CD4-positive, alpha-beta T cell (primary cell): ENCODE measurements at places on chromosomes 2 and 18.

DNA sequence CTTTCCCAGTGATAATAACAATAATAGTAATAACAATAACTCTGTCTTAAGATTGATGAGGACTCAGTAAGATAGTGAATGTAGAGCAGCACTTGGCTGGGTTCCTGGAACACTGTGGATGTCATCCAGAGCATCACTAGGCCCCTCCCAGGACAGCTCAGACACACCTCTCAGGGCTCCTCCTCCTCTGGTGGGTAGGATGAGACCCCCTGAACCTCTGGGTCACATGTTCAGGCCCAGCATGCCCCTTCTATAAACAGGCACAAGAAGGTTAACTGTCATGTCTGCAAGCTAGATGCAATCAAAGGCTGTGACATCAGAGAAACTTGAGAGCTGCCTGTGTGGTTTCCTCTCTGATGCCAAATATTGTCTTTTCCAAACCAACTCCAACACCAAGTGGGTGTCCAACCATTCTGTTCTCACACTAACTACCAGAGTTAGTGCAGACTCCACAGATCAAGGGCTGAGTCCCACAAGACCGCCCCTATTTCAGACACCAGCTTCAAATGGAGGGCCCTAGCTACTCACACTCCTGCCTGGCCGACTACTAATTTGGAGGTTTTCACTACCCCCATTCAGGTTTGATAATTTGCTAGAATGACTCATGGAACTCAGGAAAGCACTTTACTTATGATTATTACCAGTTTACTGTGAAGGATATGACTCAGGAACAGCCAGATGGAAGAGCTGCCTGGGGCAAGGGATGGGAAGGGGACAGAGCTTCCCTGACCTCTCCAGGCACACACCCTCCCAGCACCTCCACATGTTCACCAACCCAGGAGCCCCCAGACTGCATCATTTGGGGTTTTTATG, 46.4 kb upstream of the BZW1 start:
- no peak for DNase-seq

GRCh38 chr2:75317316-75317715, 118.0 kb upstream of the TACR1 start:
- DNase-seq, result no peak

DNA sequence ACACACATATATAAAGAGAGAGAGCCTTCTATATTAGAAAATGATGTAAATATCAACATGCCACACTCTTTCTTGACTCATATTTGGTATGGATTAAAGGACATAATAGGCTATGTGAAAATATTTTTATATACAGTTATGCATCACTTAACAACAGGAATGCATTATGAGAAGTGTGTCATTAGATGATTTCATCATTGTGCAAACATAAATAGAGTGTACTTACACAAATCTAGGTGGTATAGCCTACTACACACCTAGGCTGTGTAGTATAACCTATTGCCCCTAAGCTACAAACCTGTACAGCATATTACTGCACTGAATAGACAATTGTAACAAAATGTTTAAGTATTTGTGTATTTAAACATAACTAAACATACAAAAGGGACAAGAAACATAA, 354.8 kb upstream of the CNTNAP5 start:
- no peak for DNase-seq

DNA sequence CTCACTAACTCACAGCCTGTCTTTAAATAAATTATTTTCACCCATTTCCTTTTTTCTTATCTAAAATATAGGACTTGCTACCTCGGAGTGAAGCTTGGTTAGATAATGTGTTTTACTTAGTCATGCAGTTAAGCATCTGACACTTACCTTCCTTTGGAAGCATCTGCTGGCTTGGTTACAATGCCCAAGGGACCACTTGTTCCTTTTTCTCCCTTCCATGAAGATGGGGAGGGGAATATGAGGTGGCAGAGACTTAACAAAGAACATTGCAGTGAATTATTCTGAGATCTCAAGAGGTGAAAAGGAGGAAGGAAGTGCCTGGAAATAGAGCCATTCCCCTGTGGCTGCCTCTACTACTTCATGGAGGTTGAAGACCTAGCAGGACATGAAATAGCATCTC, 145.4 kb upstream of the FOSL2 start:
- no peak for DNase-seq

DNA sequence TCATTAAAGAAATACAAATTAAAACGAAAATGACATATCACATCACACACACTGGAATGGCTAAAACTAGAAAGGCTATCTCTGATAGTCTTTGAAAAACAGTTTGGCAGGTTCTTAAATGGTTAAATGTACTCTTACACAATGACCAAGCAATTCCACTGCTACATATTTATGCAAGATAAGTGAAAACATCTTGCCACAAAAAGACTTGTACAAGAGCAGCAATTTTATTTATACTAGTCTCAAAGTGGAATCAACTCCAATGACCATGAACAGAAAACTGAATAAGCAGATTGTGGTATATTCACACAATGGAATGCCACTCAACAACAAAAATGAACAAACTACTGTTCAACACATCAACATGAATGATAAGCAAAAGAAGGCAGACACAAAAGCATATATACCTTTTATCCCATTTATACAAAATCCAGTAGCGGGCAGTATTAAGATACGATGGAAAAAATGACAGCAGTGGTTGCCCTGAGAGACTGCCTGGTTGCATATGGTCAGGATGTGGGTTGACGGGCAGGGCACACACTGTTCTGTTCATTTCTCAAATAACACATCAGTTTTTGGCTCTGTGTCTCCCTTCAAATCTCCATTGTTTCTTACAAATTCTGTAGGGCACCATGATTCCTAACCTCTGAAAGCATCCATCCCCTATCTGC, 25.4 kb downstream of the SP100 start:
- DNase-seq, result peak; percentile 16

GRCh38 chr2:129729011-129729410, 250.5 kb upstream of the RAB6C start:
- DNase-seq, result no peak

DNA sequence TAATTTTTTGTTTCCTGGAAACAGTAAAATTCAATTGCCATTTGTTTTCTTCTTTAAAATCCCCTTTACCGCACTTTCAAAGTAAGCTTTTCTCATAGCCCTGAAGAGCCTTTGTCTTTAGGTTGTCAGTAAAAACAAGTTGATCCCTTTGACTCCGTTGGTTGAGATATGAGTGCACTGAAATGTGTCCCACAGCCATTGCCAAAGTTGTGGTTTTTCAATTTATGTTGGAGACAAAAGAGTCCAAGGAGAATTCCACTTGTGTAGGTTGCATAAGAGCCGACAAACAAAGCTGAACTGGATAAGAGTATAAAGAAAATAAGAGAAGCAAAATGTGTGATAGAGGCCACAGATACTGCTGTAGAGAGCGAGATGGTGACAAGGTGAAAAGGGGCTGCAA, 26.1 kb upstream of the HNMT start:
- DNase-seq, result no peak

- peak; percentile 50 for DNase-seq
Measured at GRCh38 chr2:236507393-236508085, 62.1 kb upstream of the ACKR3 start.

GRCh38 chr2:39443009-39443408, 5.9 kb upstream of the MAP4K3 start:
- no peak for DNase-seq
